Activated CD8-positive, alpha-beta memory T cell treated with anti-CD3 and anti-CD28 coated beads for 4 hours (primary cell): ENCODE measurements at places on chromosomes 2 and 18.

DNA sequence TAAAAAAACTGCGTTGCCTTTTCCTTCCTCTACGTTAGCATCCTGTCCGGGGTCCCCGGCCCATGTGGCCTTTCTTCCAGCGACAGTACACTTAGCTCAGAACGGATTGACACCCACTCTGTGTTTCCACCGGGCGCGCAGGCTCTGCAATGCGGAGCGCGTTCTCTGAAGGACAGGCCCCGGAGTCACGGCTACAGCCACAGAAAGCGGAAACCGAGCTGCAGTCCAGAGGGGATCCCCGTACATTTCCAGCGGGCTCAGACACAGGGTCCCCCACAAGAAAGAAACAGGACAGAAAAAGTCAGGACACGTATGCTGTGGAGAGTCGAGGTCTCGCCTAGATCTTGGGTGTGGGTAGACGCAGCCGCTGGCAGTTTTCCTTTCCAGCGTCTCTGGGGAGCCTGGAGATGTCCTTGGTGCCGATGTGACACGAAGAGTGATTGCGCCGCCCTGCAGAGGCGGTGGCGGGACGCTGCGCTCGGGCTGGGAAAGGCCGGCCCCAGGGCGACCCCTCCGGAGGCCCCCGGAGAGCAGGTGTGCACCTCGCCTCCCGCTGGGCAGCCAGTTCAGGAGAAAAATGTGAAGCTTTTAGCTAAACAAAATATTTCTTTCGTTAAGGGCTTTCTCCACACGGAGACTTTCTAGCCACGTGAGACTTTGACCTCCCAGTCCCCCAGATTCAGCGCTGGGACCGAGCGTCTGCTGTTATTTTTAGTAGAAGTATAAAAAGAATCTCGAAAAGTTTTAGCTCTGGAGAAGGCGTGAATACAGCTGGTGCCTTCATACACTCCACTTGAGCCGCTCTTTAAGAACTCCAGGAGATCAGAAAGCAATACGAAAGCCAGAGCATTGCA is 1.3 kb upstream of the ACKR3 start:
- DNase-seq = no peak

DNA sequence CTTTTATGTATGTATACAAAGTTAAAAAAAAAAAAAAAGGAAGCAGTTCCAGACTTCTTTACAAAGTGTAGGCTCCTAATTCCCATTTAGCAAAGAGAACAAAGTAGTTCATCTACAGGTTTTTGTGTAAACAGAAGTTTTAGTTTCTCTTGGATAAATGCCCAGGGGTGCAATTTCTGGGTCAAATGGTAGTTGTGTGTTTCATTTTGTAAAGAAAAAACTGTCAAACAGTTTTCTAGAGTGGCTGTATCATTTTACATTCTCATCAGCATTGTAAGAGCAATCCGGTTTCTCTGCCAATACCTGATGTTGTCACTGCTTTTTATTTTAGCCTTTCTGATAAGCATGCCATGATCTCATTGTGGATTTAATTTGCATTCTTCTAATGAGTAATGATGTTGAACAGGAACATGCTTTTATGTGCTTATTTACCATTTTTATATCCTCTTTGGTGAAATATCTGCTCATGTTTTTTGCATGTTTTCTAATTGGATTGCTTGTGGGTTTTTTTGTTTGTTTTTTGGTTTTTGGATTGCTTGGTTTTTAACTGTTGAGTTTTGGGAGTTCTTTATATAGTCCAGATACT is 16.6 kb upstream of the PSME4 start:
- DNase-seq = no peak

GRCh38 chr2:195037045-195037444 is 620.0 kb upstream of the SLC39A10 start:
- DNase-seq = no peak

GRCh38 chr2:183536714-183537113 is 412.5 kb downstream of the NUP35 start:
- no peak for DNase-seq

DNA sequence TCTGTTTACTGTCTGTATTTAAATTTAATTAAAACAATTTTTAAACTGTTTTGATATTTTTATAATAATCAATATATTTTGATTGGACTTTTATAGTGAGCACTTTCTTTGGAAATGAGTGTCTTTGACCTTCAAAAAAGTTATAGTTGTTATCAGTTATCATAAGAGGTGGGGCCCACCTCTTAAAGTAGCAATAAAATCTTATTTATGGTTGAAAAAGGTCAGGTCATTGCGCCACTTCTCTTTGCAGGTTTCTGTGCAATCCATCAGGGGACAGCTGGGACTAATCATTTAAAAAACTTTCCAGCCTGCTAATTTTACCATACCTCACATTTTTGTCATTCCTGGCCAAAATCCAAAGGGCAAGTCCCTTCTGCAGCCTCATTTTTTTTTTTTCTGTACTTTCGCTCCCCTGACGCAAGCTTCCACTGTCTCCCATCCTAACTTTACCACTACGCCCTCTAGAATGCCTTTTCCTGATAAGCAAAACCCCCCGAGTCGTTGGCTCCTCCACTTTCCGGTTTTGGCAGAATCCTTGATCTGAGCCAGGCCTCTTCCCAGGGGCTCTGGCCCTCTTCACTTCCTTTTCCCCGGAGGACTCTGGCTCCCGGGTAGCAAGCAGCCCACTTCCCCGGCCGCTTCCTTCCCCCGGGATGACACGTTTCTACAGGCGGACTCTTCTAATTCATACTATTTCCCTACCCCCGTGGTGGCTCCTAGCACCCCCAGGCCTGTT is 1.1 kb upstream of the SEH1L start:
- no peak for DNase-seq

- no peak for DNase-seq
Observed at GRCh38 chr2:3296182-3296972, 81.2 kb downstream of the EIPR1 start.

DNA sequence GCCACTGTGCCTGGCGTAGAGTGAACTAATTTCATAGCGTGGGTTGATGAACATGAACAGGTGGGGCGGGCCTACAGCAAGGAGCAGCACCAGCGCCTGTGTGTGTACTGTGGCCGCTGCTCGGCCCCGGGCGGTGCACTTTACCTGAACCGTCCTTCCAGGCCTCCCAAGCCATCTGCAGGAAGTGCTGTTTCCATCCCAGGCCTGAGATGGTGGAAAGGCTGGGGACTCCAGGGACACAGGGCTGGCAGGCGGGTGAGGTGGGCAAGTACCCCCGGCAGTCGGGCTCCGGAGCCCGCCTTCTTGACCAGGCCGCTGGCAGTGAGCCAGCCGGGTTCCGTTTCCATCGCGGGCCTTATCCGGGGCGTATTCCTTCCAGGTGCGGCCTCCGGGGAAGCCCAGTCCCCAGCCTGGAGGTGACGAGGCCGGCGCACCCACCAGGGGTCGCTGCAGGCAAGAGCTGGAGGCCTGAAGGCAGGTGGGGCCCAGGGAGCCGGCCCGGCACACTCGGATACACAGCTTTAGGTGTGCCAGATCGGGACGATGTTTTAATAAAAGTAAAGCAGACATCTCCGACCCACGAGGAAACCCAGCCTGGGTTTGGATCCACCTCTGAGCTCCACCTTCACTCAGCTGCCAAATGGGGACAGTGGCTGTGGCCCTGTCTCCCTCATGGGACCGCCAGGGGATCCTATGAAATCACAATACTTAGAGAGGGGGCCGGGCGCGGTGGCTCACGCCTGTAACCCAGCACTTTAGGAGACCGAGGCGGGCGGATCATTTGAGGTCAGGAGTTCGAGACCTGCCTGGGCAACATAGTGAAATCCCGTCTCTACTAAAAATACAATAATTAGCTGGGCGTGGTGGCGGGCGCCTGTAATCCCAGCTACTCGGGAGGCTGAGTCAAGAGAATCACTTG is 22.7 kb upstream of the PDIA6 start:
- peak; percentile 36 for DNase-seq

GRCh38 chr2:122210898-122211856 is 455.7 kb downstream of the TSN start:
- no peak for DNase-seq

DNA sequence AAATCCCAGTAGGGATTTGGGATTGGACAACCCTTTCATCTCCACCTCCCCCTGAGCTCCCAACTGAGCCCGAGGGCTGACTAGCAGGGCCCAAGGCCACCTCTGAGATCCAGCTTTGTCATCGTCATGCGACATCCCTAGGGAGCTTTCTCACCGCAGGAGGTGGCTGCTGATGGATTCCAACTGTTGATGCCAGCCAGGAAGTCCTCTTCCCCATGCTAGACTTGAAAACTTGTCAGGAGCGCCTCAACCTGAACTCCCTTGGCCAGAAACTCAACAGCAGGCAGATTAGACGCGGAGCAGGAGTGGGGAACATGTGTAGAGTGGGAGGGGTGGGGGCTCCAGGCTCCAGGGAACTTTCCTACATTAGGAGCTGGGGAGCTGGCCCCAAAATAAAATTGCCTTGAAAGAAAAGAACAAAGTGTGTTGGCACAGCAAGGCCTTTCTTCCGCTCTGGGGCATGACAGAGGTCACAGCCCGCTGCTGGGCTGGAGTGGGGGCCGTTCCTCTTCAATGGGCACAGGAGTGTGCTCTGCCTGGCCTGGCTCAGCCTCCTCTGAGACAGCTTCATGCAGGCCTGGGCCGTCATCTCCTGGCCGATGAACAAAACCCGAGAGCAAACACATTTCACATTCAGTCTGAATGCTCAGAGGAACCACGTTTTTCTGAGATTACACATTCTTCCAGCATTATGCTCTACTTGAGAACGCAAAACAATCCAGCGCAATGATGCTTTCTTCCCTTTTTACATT is 34.5 kb downstream of the EMILIN2 start:
- no peak for DNase-seq

- no peak for DNase-seq
Observed at GRCh38 chr18:70293166-70293565, 4.3 kb downstream of the SOCS6 start.

DNA sequence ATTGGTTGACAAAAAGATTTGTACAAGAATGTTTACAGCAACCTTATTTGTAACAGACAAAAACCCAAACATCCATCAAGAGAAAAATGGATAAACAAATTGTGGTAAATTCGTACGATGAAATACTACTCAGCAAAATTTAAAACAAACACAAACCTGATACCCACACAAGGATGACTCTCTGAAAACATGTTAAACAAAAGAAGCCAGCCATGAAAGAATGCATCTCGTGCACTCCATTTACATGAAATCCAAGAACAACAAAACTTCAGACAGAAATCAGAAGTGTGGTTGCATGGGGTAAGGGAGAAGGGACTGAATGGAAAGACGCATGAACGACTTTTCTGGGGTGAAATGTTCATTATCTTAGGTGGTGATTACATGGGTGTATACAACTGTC is 93.4 kb downstream of the SLC25A12 start:
- DNase-seq = no peak

DNA sequence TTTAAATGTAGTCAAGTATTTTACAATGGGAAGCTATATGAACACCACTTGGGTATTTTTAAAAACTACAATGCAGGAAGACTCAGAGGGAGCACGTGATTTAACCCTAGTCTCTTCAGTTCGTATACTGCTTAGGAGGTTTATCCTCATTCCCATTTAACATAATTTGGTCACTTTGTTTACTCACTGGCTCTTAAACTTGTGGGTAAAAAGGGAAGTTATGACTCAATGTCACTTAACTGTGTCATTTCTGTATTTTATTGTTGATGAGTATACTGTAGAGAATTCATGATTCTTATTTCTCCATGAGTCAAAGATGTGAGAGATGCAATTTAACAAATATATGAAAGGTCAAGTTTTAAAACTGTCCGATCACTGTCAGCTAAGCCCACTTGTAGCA is 48.2 kb downstream of the SLC66A3 start:
- no peak for DNase-seq

DNA sequence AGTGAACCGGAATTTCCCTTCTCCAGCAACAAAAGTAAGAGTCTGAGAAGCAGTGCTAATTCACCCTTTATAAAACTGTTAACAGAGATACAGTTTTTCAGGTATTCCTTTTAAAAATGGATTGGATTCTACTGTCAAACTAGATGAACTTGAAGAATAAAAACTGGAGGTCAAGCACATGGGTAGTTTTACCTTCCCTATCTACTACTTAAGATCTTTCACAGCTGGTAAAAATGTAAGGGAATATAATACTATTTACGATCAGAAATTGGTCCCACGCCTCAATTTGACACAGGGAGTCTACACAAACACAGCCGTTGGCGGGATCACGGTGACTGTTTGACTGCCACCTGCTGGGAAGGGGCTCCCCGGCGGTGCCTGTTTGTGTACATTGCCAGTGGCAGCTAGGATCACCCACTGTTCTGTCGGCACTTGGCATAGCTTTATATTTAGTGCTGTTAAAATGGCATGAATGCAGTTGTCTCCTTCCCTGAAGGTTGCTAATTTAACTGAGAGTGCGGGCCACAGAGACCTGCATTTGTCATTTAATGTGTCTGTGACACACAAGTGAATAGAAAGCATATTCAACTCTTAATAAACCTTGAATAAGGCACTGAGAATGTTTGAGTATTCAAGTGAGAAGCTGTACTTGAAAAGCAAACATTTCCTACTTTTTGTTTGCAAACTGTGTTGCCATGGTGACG is 59.5 kb downstream of the ABCG8 start:
- DNase-seq = no peak

- DNase-seq = no peak
Observed at GRCh38 chr2:88874063-88874657, 182.7 kb downstream of the RPIA start.

DNA sequence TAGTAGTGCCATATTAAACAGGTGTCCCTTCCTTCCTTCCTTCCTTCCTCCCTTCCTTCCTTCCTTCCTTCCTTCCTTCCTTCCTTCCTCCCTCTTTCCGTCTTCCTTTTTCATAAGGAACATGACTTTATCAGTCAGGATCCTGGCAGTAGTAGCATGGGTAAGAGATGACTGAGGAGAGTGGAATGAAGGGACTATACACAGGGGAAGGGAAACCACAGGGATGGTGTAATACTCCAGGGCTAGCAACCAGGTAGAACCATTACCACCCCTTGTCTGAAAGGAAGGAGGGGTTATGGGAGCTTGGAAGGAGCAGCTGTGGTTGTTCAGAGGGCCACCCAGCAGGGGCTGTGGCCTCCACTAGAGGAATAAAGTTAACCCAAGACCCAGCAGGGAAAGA is 23.2 kb upstream of the KDM3A start:
- DNase-seq = no peak

DNA sequence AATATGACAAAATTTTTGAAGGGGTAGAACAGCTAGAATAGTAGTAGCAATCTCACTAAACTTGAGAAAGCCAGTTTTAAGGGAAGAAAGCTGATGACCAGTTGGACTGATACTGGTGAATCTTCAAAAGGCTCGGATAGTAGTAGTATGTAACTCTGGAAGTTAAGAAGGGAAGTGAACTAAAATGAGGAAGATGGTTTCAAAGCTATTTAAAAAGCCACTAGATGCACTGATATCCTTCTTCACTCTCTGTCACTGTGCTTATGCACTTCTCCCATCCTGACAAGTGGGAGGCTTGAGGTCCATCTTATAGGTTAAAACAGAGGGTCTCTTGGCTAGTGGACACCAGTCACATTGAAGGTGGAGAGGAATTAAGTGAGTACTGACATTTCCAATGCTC is 141.1 kb downstream of the NCOA1 start:
- DNase-seq = no peak
